Stimulated activated CD4-positive, alpha-beta T cell treated with anti-CD3 and anti-CD28 coated beads, Interleukin-12 subunit alpha, Interleukin-12 subunit beta, amount 100 ng/mL, for 48 hours (primary cell): ENCODE measurements at places on chromosomes 7 and 10.

DNA sequence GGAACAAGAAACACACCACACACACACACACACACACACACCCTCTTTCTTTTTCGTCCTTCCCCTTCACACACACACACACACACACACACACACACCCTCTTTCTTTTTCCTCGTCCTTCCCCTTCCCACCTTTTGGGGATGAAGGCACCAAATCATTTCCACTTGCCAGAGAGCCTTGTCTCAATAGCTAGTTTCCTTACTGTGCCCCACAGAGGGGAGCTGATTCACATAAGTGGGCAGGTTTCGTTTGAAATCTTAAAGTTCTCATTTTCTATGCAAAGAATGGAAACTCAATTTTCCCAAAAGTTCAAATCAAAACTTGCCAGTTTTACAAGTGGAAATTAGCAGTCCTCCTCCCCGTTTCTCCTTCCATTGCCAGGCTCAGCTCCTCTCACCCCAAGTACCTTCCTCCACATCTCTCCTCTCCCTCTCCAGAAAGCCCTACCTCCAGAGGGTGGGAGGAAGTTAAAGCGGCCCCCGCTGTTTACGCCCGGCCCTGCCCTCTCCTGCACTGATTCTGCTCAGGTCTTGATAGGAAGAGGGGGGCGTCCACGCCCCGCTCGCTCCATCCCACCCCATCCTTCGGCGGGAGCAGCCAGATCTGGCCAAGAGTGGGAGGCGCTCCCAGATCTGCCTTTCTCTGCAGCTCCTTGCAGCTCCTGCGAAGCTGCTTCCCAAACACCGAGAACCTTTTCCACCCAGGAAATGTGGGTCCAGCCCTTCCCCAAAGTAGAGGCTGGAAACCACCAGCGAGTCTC, 1.3 kb downstream of the CTTNBP2 start:
- no peak for DNase-seq

GRCh38 chr10:27680691-27681605, 64.7 kb downstream of the MKX start:
- DNase-seq, result no peak

GRCh38 chr10:132788180-132788830, 2.4 kb upstream of the NKX6-2 start:
- DNase-seq, result no peak

- DNase-seq, result no peak
These were observed 222.7 kb upstream of the C7orf33 start for GRCh38 chr7:148367731-148368475.

- no peak for DNase-seq
These were observed 3.0 kb upstream of the LIPK start for GRCh38 chr10:88702848-88703597.

- DNase-seq, result no peak
These were observed 55.9 kb upstream of the PDZD8 start for GRCh38 chr10:117431160-117431559.

- DNase-seq, result no peak
These were observed 143.7 kb downstream of the CREB5 start for GRCh38 chr7:28556025-28556424.

- DNase-seq, result no peak
These were observed 79.6 kb upstream of the EMX2 start for GRCh38 chr10:117462816-117463544.

GRCh38 chr10:97726636-97727178, 10.2 kb upstream of the ZFYVE27 start:
- no peak for DNase-seq

GRCh38 chr7:126778101-126778500, 474.6 kb downstream of the GRM8 start:
- DNase-seq, result no peak

- DNase-seq, result no peak
These were observed 8.6 kb downstream of the ZSCAN25 start for GRCh38 chr7:99625321-99625720.

DNA sequence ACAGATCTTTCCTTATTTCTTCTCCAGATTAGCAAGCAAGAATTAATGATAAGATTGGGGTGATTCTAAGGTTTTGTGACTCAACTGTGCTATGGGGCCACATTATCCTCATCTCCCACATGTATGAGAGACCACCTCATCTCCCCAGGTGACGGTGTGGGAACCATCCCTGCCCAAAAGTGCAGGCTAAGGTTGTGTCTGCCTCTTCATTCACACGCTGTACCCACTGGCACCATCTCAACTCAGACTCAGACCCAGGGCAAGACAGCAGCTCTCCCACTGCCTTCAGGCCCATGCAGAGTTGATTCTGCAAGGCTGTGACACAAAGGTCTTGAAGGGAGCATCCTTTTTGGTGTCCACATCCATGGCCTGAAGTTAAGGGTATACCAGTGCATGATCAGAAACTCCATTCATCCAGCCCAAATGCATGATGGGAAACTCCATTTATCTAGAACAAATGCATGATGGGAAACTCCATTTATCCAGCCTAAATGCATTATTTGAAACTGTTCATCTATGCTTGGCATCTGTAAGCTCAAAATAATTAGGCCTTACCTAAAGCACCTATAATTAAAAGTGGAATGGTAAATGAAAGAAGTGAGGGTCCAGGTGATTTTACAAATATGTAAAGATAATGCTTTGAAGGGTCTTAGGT, 99.4 kb downstream of the TCERG1L start:
- DNase-seq, result no peak

- no peak for DNase-seq
These were observed 20.2 kb upstream of the ZNF282 start for GRCh38 chr7:149175150-149175549.

GRCh38 chr7:132393789-132394261, 182.4 kb downstream of the PLXNA4 start:
- DNase-seq, result no peak

DNA sequence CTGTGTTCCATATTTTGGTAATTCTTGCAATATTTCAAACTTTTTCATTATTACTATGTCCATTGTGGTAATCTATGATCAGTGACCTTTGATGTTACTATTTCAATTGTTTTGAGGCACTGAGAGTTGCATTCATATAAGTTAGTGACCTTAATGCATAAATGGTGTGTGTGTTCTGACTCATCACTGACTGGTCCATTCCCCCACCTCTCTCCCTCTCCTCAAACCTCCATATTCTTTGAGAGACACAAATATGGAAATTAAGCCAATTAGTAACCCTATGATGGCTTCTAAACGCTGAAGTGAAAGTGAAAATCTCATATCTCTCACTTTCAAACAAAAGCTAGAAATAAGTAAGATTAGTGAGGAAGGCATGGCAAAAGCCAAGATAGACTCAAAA, 739.6 kb downstream of the CCSER2 start:
- DNase-seq, result no peak

DNA sequence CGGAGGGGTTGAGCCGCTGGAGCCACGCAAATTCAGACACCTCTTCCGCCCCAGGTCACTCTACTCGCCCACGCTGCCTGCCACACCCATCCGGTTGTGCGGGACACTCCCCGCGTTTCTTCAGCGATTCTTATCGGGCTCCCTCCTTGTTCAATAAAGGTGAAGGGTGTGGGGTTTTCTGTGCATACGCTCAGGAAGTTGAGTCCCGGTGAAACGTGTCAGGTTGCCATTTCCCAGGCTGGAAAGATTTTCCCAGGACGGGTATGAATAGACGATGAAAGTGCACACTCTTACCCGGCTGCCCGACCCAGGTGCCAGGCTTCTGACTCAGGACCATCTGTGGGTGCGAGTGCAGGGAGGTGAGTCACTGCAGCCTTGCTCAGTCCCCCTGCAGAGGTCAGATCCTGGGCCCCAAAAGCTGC, 22.0 kb downstream of the KLF6 start:
- DNase-seq, result no peak

DNA sequence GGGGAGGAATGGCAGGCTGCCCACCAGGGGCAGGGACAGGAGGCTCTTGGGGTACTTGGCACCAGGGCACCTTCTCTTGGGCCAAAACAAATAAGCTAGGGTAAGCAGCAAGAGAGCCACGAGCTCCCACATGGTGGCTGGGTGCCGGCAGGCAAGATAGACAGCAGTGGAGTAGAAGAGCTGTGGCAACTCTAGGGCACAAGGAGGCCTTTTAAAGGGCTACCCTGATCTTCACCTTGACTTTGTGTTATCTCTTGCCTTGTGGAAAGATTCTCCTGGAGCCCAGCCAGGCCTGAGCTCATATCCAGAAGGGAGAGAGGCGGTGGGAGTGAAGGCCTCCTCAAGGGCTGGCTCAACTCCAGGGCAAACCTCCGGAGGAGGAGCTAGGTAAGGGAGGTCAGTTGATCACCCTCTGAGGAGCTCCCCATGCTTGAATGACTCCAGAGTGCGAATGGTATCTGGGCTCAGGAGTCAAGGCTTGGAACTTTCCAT, at the start of gene CYP17A1:
CYP17A1 (minus strand) TSS at position 184 of the 492 bp plus-strand sequence; CDS start at position 132, 52 bp downstream.
- no peak for DNase-seq

DNA sequence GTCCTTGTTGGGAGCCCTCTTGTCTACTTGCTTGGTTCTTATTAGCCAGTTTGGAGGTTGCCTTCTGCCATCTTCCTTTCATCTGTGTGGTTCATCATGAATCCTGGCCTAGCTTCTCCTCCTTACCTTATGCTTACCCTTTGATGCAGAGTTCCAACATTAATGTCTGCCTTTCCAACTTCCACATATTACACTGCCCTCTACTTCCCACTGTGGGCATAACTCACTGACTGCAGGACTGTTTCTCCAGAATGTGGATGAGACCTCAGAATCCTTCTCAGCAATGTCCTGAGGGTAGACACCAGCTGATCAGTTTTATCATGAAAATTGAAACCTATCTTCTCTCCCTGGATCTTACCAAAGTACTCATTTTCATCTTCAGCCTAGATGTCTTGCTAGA, 491.0 kb downstream of the LRMDA start:
- no peak for DNase-seq

GRCh38 chr7:44985033-44985695, 6.3 kb upstream of the MYO1G start:
- no peak for DNase-seq

GRCh38 chr7:155193716-155194115, 104.0 kb upstream of the INSIG1 start:
- DNase-seq, result no peak

- no peak for DNase-seq
These were observed 105.0 kb upstream of the AMPH start for GRCh38 chr7:38736138-38736537.

DNA sequence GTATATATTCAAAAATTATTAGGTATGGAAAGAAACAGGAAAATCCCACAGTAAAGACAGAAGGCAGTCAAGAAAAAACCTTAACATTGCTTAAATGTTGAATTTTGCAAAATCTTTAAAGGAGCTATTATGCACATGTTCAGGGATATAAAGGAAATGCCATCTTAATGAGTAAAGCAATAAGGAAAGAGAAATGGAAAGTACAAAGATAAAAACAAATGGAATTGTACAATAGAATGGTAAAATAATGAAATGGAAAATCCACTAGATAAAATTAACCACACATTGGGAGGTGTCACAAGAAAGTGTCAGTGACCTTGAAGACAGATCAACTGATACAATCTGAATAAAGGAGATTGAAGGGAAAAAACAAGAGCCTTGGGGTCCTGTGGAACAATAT, 82.0 kb downstream of the KIF20B start:
- no peak for DNase-seq

- DNase-seq, result no peak
These were observed 160.0 kb upstream of the MKI67 start for GRCh38 chr10:128286141-128286761.

GRCh38 chr7:151410405-151411390, 860 bp upstream of the WDR86 start:
- no peak for DNase-seq

DNA sequence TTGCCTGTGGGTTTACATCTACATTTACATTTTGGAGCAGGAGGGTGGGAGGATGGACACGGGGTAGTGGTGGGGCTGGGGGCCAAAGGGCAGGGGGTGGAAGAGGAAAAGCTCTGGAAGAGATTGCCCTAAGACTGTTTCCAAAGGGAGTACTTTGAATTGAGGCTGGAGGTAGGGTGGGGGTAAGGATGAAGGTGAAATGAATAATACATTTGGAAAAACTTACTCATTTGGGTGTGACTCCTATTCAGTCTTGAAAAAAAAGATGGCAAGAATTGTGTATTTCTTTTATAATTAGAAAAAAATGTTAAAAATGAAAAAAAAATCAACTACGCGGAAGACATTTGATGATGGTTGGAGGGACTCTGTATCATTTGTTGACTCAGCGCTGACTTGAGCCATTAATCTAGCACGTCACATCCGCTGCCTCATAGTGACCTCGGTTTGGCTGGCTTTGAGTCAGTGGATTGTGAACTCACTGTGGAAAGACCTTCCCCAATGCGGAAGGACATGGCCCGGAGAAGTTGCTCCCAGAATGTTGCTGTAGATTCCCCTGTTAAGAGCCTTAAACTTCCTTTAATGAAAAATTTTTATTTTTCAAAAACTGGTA, 2.8 kb downstream of the FAM180A start:
- no peak for DNase-seq

DNA sequence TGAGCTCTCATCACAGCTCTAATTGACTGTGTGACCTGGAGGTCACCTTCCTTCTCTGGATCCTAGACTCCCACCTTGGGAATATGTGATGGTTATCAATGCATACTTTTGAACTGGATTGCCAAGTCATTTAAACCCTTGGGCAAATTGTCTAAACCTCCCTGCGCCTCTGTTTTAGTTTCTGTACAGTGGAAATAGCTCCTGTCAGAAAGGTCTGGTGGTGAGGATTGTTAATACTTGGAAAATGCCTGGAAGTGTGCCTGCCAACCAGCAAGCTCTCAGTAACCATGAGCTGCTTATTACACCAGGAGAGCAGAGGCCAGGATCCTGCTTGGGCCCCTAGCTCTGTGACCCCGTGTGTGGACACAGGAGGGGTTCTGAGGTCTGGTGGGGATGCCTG, 108.7 kb upstream of the PPIF start:
- no peak for DNase-seq

- no peak for DNase-seq
These were observed 18.2 kb downstream of the SFTPD start for GRCh38 chr10:79930751-79931150.

GRCh38 chr7:100353685-100354330, 4.1 kb upstream of the PILRB start:
- DNase-seq, result no peak

- DNase-seq, result no peak
These were observed 206.0 kb upstream of the SH2B2 start for GRCh38 chr7:102080434-102081243.

- no peak for DNase-seq
These were observed 134.1 kb downstream of the CDH23 start for GRCh38 chr10:71530781-71531180.

DNA sequence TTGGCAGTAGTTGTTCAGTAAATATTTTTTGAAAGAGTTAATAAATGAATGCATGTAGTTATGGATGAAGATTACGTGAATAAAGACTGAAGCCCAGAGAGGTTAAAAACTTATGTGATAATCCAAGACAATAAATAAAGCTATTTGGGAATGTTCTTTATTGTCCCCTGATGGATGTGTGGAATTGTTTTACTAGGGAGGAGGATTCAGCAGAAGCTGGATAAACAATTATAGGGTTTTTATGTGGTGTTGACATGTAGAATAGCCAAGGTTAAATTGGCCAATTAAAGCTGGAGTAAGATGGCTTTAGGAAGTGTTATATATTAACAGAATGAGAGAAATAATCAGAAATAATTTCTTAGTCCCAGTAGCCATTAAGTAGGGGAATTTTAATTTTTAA, 66.0 kb downstream of the CNNM2 start:
- no peak for DNase-seq

GRCh38 chr10:29591651-29591968, 43.2 kb downstream of the SVIL start:
- no peak for DNase-seq

- DNase-seq, result no peak
These were observed 134.4 kb upstream of the UNC5B start for GRCh38 chr10:71077796-71078453.
